ENCODE measurements at places on chromosomes 3 and 15.

DNA sequence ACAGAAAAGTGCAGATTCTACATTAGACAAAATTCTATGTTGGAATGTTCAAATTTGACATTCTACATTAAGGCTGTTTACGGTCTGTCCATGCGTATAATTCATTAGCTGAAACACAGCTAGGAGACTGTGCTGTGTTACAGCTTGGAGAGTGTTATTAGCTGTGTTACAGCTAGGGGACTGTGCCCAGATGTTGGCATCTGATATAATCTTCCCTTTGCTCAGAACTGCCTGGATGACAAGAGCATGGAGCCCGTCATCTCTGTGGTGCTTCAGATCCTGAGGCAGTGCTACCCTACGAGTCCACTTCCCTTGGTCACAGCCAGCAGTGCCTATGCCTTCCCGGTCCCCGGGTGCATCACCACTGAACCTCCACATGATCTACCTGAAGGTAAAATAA lies 177.0 kb downstream of the AGBL1 start:
- no peak for DNase-seq

- DNase-seq = no peak
Observed at GRCh38 chr3:172658344-172659245, 52.3 kb downstream of the NCEH1 start.

GRCh38 chr3:106157411-106157810 lies 288.6 kb upstream of the CBLB start:
- DNase-seq = no peak

- DNase-seq = no peak
Observed at GRCh38 chr3:115275896-115276295, 128.8 kb upstream of the ZBTB20 start.

- DNase-seq = no peak
Observed at GRCh38 chr3:159840703-159841299, 147.8 kb upstream of the IL12A start.

DNA sequence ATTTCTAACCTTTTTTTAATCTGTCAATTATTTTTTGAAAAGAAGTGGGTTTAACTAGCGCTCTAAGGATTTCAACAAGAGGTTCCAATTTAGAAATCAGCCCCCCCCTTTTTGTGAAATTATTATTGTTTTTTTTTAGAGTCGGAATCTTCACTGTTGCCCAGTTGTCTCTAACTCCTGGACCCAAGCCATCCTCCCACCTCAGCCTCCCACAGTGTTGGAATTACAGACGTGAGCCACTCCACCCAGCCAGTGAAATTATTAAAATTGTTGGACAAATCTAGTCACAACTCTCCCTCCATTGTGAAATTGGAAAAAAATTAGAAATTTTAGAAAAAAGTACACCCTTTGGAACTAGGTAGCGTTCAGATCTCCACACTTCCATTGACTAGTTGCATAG lies 2.5 kb downstream of the AKAP13 start:
- DNase-seq = no peak

Data from NCI-H1048 (cell line).